ENCODE measurements at places on chromosomes 1 and 21.

DNA sequence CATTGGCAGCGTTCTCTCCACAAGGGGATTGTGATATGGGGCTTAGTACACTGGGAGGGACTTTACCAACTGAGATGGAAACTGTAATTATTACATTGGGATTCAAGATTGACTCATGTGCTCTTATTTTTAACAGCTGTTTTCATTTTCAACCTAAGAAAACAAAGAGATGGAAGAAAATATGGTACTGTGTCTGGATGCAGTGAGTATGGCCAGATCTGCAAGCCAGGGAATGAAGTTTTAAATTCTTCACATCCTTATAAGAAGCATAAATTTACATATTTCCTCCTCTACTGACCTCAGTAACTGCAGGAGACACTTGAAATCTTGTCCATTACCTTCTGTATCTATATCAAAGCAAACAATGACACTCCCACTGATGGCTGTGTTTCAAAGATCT lies 81.5 kb upstream of the EDEM3 start:
- no peak for DNase-seq

DNA sequence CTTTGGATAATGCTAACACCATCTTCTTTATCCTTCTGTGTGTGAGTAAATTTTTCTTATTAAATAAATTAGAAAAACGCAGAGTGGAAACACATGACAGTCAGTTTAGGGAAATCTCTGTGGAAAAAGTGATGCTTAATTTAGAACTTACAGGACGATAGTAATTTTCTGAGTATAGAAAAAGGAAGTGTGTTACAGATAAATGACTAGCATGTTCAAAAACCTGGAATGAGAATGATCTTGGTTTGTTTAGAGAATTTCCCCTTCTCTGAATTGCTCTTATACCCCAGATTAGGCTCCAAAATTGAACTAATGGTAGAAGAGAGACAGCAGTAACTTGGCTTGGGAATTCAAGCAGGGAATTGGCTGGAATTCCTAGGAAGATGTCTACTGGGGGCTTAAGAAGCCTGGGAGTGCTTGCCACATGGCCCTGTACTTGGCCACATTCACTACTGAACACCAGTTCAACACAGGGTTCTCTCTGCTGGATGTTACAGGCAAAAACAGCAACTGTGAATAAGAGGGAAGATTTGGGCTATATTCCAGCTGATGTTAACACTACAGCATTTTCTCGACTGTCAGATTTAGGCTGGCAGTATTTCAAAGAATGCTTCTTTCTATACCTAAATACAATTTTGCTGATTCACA lies 1004.2 kb downstream of the TTLL7 start:
- DNase-seq: no peak

DNA sequence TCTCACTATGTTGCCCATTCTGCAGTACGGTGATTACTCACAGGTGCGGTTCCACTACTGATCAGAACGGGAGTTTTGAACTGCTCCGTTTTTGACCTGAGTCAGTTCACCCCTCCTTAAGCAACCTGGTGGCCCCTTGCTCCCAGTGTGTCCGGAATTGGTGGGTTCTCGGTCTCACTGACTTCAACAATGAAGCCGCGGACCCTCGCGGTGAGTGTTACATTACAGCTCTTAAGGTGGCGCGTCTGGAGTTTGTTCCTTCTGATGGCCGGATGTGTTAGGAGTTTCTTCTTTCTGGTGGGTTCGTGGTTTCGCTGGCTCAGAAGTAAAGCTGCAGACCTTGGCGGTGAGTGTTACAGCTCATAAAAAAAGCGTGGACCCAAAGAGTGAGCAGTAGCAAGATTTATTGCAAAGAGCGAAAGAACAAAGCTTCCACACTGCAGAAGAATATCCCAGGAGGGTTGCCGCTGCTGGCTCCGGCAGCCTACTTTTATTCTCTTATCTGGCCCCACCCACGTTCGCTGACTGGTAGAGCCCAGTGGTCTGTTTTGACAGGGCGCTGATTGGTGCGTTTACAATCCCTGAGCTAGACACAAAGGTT lies 17.6 kb upstream of the PARP1 start:
- peak; percentile 22 for DNase-seq

- no peak for DNase-seq
Measured at GRCh38 chr21:43209575-43210453, 41.0 kb downstream of the CRYAA start.

DNA sequence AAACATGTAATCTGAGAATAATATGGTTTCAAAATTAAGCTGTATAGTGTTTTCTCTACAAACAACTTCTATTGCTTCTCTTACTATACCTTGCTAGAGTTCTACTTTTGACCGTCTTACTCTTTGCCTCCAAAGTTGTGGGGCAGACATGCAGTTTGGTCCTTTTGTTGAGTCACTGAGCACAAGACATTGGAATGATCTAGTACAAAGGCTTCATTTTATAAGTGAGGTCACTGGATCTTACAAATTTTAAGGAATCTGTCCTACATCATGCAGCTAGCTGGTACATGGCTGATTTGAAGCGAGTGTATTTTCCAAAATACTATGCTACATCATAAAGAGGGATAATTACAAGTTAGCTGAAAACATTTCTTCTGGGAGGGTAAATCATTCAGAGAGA lies 28.8 kb downstream of the OR10J1 start:
- no peak for DNase-seq

DNA sequence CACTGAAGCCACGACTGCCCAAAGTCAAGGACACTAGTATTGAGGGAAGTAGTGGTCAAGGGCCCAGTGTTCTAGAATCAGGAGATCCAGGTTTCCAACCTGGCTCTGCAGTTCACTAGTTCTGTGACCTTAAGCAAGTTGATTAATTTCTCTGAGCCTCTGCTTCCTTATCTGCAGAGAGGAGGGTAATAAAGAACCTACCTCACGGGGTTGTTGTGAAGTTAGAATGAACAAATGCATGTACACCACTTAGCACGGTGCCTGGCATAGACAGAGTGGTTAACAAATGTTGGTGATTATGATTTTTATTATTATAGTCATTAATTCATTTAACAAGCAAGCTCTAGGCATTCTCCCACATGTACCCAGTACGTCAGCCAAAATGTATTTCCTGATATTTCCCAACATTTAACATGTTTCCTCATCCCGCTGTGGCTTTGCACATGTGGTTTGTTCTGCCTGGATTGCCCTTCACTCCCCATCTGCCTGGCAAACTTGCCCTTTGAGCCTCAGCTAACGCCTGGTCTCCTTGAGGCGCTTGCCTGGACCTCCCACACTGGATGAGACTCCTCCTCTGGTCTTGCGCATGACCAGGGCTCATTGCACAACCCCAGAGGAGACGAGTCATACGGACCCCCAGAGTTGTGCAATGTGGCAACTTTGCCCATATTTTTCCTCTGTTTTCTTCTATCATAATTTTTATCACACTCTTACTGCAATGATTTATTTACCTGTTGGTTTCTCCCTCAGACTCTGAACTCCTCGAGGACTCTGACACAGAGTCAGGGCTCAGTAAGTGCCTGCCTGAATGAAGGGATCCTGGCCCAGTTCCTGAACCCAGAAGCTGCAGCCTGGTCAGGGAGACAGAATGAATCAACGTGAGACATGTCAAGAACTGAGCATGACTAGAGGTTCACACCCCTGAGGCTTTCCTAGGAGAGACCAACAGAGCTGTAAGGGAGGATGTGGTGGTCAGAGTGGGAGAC lies 20.7 kb upstream of the MFSD2A start:
- DNase-seq: no peak

DNA sequence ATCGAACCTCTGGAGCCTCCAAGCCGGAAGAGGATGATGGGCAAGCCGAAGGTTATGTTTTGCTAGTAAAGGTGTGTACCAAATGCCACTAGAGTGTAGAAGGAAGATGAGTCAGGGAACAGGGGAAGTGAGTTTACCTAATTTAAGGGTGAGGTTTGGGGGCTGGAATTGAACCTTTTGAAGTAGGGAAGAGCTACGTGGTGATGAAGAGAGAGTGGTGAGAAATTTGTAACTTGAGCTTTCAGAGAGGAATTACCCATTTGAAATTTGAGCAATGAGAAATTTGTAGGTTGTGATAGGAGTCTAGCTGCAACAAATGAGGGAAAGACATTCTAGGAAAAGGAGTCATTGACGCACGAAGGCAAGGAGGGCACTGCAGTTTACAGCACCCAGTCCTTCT lies 70.0 kb upstream of the TENT5C start:
- DNase-seq: peak; percentile 11

DNA sequence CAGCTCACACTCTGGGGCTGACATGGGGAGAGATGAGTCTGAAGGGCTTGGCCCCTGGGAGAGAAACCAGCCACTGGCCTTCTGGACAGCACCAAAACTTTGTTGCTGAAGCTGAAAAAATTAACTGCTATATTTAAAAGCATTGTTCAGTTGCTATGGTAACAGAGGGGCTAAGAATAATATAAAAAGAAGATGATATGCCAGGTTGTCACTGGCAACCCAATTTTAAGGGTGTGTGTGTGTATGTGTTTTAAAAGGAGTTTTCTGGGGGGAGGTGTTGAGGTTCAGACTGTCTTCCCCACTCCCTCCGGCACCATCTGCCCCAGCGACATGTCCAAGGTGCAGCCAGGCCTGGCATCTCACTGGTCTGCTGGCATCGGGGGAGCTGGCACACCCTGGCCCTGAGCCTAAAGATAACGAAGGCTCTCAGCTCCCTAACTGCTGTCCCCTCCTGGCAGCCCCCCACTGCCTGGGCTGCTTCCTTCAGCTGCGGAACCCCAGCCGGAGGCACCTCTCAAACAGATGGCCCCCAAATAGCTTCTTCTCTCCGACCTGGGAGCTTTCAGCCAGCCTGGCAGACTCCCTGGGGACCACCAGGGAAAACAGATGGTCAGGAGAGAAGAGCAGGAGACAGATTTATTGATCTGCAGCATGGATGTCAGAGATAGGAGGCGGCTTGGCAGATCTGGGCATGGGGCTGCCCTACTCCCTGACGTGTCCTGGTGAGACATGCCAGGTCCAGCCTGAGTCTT lies 203.9 kb downstream of the HIVEP3 start:
- no peak for DNase-seq

- DNase-seq: peak; percentile 40
Measured at GRCh38 chr1:88935522-88936222, 44.3 kb upstream of the GTF2B start.

DNA sequence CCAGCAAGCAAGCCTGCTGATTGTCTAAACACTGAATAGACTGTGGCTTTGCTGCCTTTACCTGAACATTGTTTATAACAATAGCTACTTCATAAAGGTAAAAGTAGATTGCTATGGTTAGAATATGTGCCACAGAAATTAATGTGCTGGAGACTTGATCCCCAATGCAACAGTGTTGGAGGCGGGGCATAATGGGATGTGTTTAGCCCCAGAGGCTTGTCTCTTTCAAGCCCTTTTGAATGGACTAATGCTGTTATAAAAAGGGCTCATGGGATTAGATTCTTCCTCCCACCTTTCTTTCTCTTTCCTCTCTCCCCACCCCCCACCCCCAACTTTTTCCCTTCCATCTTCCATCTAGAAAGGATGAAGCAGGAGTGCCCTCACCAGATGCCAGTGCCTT lies 80.2 kb upstream of the PPP2R5A start:
- no peak for DNase-seq

DNA sequence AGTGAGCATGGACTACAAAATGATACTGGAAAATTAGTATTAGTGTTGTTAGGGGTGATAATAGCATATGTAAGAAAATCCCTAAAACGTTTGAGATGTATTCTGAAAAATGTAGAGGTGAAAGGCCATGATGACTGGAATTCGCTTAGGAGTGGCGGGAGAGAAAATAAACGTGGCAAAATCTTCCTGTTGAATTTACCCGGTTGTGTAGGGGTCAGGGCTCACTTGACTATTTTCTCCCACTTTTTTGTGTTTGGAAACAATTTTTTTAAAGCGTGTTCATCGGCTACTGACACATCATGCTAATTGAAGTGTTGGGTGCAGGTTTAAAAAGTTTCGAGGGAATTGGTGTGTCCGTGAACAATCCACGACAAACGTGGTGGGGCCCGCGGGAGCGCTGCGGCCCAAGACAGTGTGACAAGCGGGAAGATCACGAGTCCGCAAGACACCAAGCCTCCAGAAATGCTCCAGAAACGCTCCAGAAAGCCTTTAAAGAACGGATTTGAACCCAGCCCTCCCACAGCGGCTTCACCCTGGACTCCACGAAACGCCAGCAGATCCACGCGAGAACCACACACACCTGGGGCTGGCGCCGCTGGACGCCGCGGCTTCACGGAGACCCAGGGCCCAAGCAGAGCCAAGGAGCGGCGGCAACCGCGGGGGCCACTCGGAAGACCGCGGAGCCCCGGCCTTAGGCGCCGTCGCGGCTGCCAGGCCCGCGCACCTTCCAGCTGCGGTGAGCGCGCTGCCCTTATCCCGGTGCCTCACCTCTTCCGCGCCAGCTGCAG lies 573 bp downstream of the PSMG1 start:
- no peak for DNase-seq

GRCh38 chr1:234072793-234073192 lies 168.3 kb downstream of the SLC35F3 start:
- no peak for DNase-seq

GRCh38 chr1:227541796-227542152 lies 21.6 kb upstream of the ZNF678 start:
- no peak for DNase-seq

GRCh38 chr1:182174513-182174855 lies 113.0 kb upstream of the ZNF648 start:
- DNase-seq: no peak

DNA sequence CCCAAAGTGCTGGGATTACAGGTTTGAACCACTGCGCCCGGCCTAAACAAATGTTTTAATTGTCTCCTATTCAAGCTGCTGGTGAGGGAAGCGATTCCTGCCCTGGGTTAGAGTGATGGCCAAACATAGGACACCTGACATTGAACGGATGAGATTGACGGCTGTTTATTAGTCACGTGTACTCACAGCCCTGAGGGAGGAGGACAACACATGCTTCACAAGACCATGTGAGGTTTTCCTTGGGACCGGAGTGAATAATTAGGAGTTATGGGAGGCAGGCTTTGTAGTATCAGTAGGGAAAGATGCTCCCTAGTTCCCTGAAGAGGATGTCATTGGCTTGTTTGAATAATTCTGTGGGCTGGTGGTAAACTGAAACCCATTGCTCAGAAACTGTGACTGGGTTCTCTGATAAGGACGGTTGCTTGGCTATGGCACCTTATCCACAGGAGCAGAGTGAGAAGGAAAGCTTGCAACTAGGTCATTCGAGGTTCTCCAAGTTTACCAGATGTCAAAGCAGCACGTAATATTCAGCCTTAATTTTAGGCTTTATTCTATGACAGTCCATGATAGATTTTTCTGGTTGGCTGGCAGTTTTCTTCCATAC lies 245.8 kb downstream of the PLA2G4A start:
- DNase-seq: no peak

DNA sequence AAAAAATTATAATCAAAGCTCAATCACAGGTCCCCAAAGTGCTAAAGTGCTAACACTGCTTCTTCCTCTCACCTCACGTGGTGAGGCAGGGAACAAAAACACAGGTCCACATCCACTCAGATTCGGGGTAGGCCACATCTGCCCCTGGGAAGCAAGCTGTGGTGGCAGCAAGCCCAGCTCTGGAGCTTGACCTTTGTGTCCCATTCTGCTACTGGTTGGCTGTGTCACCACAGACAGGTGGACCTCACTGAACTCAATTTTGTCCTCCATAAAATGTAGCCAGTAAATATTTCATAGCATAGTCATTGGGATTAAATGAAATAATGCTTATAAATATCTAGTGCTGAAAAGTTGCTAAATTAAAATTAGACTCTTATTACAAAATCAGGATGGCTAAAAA lies 8.5 kb downstream of the AZIN2 start:
- DNase-seq: no peak

All from CD4-positive, alpha-beta T cell treated with Interleukin-15 for 4 hours (primary cell).